ENCODE measurements at places on chromosomes 13 and 19.

DNA sequence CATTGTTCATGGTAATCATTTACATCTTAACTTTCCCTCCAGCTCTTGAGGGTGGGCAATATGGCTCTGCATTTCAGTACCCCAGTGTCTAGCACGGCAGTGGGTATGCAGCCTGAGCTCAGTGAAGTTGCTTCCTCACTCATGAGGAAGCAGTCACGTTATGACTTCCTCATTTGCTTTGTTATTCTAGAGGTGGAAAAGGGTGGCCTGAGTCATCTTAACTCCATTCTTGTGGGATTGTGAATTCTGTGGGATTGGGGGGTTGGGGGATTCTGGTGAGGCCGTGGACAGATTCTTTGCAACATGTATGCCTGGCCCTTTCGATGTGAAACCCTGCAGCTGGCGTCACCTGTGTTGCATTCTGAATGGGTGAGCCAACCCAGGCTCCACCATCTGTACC, 406.7 kb upstream of the ZNF507 start:
- DNase-seq = no peak

GRCh38 chr19:36265856-36266374, 51.0 kb downstream of the ZNF146 start:
- no peak for DNase-seq

GRCh38 chr19:47507012-47507411, 7.9 kb downstream of the NAPA start:
- no peak for DNase-seq

DNA sequence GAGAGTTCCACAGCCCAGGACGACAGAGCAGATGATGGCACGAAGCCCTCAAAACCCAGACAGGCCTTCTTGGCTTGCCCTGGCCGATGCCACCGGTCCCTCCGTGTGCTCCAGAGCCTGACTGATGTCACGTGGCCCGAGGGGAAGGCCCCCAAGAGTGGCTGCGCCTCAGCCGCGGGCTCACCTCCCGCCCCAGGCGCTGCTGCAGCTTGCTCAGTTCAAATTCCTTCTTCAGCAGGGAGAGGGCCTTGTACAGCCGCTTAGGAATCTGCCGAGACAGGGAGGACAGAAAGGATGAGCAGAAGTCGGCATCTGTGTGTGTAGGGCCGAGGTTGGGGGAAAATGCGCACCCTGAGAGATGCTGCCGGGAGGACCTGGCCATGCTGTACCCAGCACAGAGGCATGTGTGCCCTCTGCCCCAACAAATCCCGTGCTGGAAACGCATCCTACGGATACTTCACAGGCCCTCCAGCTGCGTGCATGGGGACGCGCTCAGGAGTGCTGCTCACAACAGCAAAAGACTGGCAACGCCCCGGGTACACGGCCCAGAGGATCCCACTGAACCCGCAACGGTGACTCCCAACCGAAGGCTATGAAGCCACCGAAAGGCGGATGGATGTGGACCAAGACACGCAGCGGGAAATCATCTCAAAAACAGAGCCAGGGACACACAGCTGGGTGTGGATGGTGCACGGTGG, 12.9 kb downstream of the LONP1 start:
- no peak for DNase-seq

- DNase-seq = no peak
These were observed 189.5 kb downstream of the LMO7 start for GRCh38 chr13:75825594-75825993.

DNA sequence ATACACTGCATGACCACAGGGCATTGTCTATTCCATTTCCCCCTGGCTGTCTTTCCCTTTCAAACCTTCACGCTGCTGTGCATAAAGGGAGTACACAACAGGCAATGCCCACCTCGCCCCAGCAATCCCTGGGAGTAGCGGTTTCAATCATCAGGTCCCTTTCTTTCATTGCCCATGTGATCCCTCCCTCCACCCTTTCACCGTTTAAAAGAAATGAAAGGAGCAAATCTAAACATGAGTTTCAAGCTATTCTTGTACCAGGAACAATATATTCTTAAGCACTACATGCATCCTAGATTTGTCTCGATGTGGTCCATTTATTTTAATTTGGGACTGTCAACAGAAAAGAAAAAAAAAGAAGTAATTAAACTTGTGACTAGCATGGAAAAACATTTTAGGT, 123.4 kb upstream of the ARGLU1 start:
- no peak for DNase-seq

DNA sequence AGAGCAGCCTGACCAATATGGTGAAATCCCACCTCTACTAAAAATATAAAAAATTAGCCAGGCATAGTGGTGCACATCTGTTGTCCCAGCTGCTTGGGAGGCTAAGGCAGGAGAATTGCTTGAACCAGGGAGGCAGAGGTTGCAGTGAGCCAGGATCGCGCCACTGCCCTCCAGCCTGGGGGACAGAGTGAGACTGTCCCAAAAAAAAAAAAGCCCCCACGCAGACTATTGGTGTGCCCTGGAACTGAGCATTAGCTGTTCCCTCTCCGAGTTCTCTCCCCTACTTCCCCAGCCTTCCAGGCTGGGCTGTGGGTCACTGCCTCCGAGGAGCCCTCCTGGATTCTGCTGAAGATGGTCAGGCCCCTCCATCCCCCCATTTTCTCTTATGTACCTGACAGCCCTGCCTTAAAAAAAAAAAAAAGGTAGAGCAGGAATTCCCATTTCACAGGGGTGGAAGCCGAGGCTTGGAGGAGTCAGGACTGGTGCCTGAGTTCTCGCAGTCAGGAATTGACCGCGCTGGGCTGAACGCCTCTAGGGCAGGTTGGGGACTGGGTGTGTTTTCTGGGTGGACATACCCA, 1.9 kb downstream of the ADAT3 start:
- DNase-seq = no peak

- DNase-seq = no peak
These were observed 107.3 kb upstream of the TNFSF11 start for GRCh38 chr13:42466609-42467008.

DNA sequence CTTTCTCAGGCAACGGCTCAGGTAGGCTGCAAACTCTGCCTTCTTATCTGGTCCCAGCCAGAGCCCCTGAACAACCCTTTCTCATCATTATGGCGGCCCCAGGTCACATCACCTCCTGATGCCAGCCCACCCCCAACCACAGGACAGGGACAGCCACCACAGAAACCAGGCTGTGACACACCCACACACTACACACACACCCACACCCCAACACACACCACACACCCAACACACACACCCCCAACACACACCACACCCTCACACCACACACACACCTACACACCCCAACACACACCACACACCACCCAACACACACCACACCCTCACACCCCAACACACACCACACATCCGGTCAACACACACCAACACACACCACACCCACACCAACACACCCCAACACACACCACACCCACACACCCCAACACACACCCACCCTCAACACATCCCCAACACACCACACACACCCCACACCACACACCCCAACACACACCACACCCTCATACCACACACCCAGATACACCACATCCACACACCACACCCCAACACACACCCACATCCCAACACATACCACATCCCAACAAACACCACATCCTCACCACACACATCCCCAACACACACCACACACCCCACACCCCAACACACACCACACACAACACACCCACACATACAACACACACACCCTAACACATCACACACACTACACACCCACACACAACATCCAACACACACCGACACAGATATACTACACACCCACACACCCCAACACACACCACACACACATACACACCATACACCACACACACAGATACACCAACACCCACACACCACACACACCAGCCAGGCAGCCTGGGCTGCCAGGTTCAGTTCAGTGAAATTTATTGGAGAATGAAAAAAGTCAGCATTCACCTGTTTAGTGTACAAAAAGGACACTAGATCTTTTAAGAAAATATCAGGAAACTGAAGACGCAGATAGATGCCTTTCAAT, 4.2 kb upstream of the ISYNA1 start:
- no peak for DNase-seq

DNA sequence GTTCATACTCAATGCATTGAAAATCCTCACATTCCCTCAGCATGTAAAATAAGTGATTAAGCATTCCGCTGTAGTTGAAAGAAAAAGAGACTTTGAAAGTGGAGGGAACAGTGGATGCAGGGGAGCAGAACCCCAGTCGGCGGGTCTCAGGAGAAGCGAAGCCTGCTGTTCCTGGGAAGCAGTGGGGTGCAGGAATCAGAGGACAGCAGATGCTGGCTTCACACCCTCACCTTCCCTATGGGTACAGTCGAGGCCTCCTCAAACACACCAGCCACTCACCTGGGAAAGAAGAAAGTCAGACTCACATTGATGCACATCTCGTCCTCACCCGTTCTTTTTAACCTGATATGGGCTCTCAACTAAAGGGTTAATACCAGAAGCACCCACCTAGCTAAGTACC, 38.2 kb downstream of the COL4A2 start:
- DNase-seq = no peak

GRCh38 chr19:46368116-46368515, 21.2 kb downstream of the PPP5C start:
- no peak for DNase-seq

GRCh38 chr13:26680572-26680971, 80.0 kb downstream of the GPR12 start:
- DNase-seq = no peak

DNA sequence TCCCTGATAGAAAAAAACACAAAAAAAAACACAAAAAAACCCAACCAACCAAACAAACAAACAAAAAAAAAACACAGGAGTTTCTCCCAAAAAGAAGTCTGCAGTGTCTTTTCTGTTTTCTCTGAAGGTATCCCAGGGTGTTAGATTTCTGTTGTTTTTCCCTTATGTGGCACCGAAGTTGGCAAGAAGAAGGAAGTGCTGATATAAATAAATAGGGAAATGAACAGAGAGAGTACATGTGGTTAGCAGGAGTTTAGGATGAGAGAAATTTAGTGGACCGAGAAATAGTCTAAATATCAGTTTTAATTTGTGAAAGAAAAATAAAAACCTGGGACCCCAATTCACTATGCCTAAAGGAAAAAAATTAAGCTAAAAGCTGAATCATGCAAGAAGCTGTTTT, 287.0 kb upstream of the SGCG start:
- no peak for DNase-seq

Measured in left colon (tissue), 2 donors.